ENCODE measurements at places on chromosomes 2 and 18. TPM values are rescaled to one million over a fixed set of nuclear protein-coding genes. Genes with fewer than 3 reads are reported as not detected.

DNA sequence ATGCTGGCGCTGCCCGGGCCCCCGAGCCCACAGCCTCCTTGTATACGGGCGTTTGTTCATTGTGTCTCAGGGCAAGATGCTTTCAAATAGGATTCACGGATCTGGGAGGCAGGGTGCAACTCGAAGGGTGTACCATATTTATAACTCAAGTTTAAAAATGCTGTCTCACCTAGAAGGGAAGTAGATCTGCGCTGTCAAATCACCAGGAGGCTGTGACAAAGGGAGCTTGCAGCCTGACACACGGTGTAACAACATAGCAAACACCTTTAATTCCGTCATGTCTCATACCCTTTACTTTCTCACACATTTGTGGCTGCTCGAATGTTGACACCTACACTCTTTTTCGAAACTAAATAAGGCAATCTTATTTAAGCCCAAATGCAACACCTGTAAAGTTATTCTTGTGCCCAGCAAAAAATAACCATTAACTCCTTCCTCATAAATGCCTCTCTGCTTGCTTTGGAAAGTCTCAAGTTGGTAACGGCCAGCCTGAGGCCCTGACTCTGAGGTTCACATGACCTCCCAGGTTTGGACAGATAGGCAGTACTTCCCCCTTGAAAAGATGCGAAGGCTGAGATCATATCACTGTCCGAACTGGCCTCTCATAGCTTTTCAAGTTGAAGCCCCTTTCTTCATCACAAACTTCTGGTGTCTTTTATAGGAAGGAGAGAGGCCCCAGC is 11.6 kb downstream of the ZEB2 start:
- H3K36me3 ChIP-seq: peaks cover under 1% of the 10 kb centered on the region
- H3K4me3 ChIP-seq: no peak overlapping the region
- no peak overlapping the region for H3K27ac ChIP-seq
- peaks cover 25% of the 10 kb centered on the region for H3K4me1 ChIP-seq

DNA sequence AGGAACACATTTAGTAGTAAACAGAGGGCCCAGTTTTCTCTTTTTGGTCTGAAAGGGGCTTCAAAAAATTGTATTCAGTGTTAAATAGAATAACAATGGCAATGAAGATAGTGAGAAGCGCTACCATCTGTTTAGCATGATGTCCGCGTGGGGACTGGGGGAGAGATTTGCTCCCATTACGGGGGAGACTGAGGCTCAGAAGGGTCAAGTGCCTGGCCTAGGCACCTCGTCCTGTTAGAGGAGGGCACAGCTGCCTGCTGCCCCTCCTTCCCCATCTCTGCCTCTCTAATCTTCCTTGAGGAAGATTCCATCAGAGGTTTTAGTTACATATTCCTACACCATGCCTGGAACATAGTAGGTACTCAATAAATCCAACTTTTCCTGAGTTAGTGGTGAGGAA is 10.1 kb upstream of the TMEM185B start:
- H3K27me3 ChIP-seq: no peaks in the 10 kb centered on the region
- H3K27ac ChIP-seq: peak overlapping the region; percentile 96
- H3K4me1 ChIP-seq: peaks cover 32% of the 10 kb centered on the region
- peaks cover 4% of the 10 kb centered on the region for H3K36me3 ChIP-seq

GRCh38 chr2:12262681-12263436 is 453.9 kb upstream of the TRIB2 start:
- H3K4me1 ChIP-seq: peaks cover 25% of the 10 kb centered on the region
- no peaks in the 10 kb centered on the region for H3K36me3 ChIP-seq
- no peak overlapping the region for H3K4me3 ChIP-seq
- H3K27me3 ChIP-seq: no peaks in the 10 kb centered on the region

GRCh38 chr2:121018136-121019061 is 266.6 kb downstream of the TFCP2L1 start:
- H3K36me3 ChIP-seq: no peaks in the 10 kb centered on the region
- peaks cover 4% of the 10 kb centered on the region for H3K27me3 ChIP-seq
- no peaks in the 10 kb centered on the region for H3K4me1 ChIP-seq
- no peak overlapping the region for H3K27ac ChIP-seq
- no peak overlapping the region for H3K4me3 ChIP-seq
- no peak for DNase-seq

GRCh38 chr2:11433822-11434221 is 32.1 kb downstream of the E2F6 start:
- H3K4me1 ChIP-seq: no peaks in the 10 kb centered on the region
- no peaks in the 10 kb centered on the region for H3K27me3 ChIP-seq
- H3K27ac ChIP-seq: no peak overlapping the region
- H3K36me3 ChIP-seq: peaks cover 6% of the 10 kb centered on the region
- DNase-seq: no peak
- no peak overlapping the region for H3K4me3 ChIP-seq

- no peaks in the 10 kb centered on the region for H3K4me1 ChIP-seq
- no peak overlapping the region for H3K4me3 ChIP-seq
- H3K36me3 ChIP-seq: no peaks in the 10 kb centered on the region
- no peak overlapping the region for H3K27ac ChIP-seq
- DNase-seq: no peak
Measured at GRCh38 chr2:177972782-177973181, 99.8 kb downstream of the PDE11A start.

The RELCH gene
- 16.1 TPM for total RNA-seq

The PID1 gene
- total RNA-seq: not detected
